Endothelial cell of umbilical vein (primary cell): ENCODE measurements at places on chromosomes 4 and X. TPM values are rescaled to one million over a fixed set of nuclear protein-coding genes. Genes with fewer than 3 reads are reported as not detected.

GRCh38 chr4:78612398-78613178, 61.0 kb downstream of the ANXA3 start:
- DNase-seq = peak; percentile 62

GRCh38 chr4:40238700-40239548, 42.1 kb downstream of the RHOH start:
- no peak for DNase-seq

- DNase-seq = no peak
Measured at GRCh38 chrX:151030845-151031244, 47.7 kb downstream of the HMGB3 start.

- DNase-seq = no peak
Measured at GRCh38 chr4:6386091-6386490, 86.3 kb downstream of the PPP2R2C start.

Gene POU3F4
- total RNA-seq = not detected in 2 replicates

- no peak for DNase-seq
Measured at GRCh38 chr4:105587841-105588240, 35.4 kb downstream of the ARHGEF38 start.

DNA sequence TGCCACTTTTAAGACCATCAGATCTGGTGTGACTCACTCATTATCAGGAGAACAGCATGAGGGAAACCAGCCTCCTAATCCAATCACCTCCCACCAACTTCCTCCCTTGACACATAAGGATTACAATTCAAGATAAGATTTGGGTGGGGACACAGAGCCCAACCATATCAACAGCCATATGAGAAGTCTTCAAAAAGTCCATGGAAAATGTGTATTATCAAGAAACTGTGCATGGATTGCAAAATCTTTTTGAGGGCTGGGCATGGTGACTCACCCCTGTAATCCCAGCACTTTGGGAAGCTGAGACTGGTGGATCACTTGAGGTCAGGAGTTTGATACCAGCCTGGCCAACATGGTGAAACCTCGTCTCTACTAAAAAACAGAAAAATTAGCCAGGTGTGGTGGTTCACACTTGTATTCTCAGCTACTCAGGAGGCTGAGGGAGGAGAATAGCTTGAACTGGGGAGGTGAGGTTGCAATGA, 17.8 kb upstream of the RPL39 start:
- DNase-seq = peak; percentile 5

DNA sequence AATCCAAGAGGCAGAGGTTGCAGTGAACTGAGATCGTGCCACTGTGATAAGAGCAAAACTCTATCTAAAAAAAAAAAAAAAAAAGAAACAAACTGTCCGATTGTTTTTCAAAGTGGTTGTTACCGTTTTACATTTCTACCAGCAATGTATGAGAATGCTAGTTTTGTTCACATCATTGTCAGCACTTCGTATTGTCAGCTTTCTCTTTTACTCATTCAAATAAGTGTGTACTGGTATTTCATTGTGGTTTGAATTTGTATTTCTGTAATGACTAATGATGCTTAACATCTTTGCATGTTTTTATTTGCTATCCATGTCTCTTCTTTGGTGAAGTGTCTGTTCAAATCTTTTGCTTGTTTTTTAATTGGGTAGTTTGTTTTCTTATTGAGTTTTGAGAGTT, 65.8 kb downstream of the GPR101 start:
- no peak for DNase-seq

- peak; percentile 45 for DNase-seq
Measured at GRCh38 chrX:41759817-41760216, 35.8 kb downstream of the GPR82 start.

DNA sequence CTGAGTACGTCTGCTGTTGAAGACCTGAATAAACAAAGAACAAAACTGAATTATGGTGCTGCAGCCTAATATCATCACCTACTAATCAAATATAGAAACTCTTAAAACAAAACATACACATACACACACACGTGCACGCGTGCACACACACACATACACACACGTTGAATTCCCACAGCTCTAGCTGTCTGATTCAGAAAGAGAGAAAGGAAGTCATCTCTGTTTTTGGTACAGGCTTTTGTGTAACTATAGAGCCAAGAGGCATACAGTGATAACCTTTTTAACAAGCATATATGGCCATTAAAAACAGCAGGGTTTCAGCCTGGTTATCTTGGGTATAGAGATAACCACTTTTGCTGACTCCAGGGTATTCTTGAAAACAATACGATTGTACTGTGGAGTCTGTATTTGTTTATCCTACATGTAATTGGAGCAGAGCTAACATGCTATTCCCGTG, 823.2 kb downstream of the CCSER1 start:
- peak; percentile 68 for DNase-seq

Gene HTRA3
- total RNA-seq = 8.2 and 12.0 TPM in 2 replicates

Gene FRAS1
- 3.4 and 3.6 TPM in 2 replicates for total RNA-seq

GRCh38 chr4:180407275-180407885, 1835.8 kb upstream of the TENM3 start:
- DNase-seq = no peak

DNA sequence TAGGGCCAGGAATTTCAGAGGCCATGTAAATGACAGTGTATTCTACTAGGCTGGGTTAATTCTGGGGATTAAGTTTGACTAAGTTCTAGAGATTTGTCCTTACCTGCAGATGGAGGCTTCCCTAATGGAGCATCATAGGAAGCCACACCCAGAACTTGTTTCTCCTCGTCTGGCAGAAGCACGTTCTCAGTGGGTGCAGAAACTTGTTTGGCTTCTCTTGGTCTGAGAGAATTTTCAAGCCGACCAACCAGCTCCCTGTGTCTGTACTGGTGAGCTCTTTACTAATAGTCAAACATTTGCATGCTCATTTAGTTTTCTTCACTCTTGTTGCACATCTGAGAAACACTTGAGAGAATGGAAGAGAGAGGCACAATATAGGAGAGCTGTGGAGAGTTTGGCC, 907 bp upstream of the ATP10D start:
- no peak for DNase-seq

Gene ABCG2
- total RNA-seq = 5.0 and 6.4 TPM in 2 replicates

GRCh38 chr4:98674404-98675173, 16.2 kb upstream of the TSPAN5 start:
- DNase-seq = no peak

Gene PIGA
- total RNA-seq = 12.1 TPM in 2 replicates

Gene FAM90A26
- not detected in 2 replicates for total RNA-seq

Gene SCRG1
- total RNA-seq = not detected in 2 replicates

GRCh38 chr4:95362066-95362465, 186.7 kb downstream of the UNC5C start:
- DNase-seq = no peak

Gene RENBP
- total RNA-seq = 6.2 and 8.0 TPM in 2 replicates

Gene ELK1
- total RNA-seq = 27.5 and 28.7 TPM in 2 replicates

- DNase-seq = no peak
Measured at GRCh38 chr4:83272900-83273299, 11.7 kb downstream of the COQ2 start.

Gene TRPC3
- total RNA-seq = not detected in 2 replicates

Gene ZDHHC15
- not detected in 2 replicates for total RNA-seq

- DNase-seq = no peak
Measured at GRCh38 chrX:68634649-68635227, 12.7 kb upstream of the STARD8 start.

GRCh38 chr4:82645936-82646565, 84.3 kb upstream of the TMEM150C start:
- DNase-seq = no peak

Gene TMPRSS11A
- not detected in 2 replicates for total RNA-seq

Gene CLDN22
- total RNA-seq = not detected in 2 replicates

DNA sequence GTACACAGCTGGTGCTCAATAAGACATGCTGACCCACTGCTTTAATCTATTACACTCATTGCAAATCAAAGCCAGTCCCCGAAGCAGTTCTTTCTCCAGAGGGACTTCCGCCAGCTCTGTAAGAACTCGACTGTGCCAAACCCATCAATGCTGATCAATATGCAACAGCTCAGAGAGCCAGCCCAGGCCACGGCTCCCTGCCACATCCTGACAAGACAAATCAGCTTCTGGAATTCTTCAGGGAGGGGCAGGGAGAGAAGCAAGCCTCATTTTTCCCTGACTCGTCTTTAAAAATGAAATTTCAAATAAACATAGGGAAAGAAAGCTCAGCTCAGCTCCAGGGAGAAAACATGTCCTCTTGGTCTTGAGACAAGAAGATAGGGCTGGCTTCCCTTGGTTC, 5.3 kb upstream of the ADRA2C start:
- no peak for DNase-seq

Gene NPNT
- total RNA-seq = not detected in 2 replicates

- DNase-seq = no peak
Measured at GRCh38 chr4:14379183-14379582, 623.1 kb upstream of the CPEB2 start.

GRCh38 chr4:110119337-110119736, 79.1 kb downstream of the ELOVL6 start:
- peak; percentile 25 for DNase-seq

DNA sequence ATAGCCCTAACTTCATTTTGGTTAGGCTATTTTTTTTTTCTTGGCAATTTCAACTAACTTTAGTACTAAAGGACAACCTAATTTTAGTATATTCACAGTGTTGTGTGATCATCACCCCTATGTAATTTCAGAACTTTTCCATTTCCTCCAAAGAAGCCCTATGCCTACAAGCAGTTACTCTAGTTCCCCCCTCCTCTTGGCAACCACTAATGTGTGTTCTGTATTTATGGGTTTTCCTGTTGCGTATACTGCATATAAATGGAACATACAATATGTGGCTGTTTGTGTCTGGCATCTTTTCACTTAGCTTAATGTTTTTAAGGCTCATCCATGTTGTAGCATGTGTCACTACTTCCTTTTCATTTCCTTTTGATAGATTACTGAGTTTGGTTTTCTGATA, 57.6 kb downstream of the N4BP2 start:
- no peak for DNase-seq

Gene MFAP3L
- total RNA-seq = 0.22 and 0.35 TPM in 2 replicates

DNA sequence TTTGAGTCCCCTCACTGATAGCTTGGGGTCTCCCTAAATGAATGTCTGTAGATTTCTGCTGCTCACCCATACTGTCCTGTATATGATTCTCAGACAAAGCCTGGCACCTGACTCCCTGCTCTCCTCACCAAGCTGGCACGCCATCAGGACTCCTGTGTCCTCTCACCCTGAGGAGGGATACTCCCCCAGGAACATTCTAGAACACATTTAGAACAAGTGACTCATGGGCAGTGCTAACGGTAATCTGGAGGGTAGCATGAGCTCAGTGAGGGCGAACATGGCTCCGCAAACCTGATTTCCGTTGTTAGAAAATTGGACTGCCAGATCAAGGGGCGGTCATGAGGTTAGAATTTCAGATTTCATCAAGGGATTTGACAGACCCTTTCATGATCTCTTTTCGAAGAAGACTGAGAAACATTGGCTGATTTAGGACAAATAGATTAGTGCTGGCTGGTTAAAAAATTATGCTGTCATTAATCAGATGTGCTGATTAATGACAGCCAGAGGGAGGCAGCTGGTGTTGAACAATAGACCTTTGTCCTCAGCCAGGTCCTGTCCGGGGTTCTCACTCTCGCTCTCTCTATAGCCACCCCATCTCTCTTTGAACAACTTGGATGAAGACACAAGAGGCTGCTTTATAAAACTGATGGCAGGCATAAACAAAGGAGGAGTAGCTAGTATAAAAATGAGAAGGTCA, 244.3 kb downstream of the PTTG2 start:
- no peak for DNase-seq

GRCh38 chr4:134753390-134753789, 551.8 kb upstream of the PABPC4L start:
- no peak for DNase-seq
